Endothelial cell (in vitro differentiated cells): ENCODE measurements at places on chromosomes 2 and 18. TPM values are rescaled to one million over a fixed set of nuclear protein-coding genes. Genes with fewer than 3 reads are reported as not detected.

GRCh38 chr2:30312916-30313315 is 81.6 kb downstream of the LBH start:
- no peak for DNase-seq

DNA sequence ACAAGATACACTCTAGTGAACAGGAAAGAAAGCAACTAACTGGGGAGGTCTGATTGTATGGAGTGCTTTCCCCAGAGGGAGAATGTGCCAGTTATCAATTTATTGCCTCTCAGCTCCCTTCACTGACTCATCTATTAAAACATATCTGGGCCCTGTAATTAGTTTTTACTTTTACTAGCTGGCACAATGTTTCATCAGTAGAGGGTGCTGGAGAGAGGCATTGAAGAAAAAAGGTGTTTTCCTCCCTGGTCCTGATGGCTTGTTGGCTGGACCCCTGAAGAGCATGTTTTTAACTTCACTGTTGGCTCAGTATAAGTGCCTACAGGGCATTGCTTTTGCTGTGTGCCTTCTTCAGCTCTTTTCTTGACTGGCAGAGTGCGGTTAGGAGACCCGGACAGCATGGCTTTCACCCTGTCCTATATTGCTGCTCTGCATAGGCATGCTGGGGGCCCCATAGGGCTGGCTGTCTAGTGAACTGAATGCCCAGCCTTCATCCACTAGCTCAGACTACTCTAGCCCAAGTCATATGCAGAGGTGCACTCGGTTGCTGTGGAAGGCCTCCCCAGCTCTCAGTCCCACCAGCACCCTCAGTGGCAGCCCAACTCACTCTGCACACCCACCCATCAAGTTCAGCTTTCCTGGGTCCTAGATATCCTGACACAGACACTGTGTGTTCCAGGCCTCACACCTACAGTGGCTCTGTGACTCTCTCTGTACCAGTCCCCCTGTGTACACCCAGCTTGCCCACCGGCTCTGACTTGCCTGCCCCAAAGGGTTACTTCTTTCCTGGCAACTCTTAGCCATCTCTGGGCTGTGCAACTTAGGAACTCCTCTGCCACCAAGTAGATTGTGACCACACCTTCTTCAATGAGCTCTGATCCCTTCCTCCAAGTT is 62.3 kb upstream of the ACYP2 start:
- DNase-seq = no peak

- no peak for DNase-seq
Observed at GRCh38 chr2:15544227-15544626, 16.9 kb downstream of the NBAS start.

GRCh38 chr18:68244786-68245185 is 470.1 kb downstream of the TMX3 start:
- DNase-seq = no peak

DNA sequence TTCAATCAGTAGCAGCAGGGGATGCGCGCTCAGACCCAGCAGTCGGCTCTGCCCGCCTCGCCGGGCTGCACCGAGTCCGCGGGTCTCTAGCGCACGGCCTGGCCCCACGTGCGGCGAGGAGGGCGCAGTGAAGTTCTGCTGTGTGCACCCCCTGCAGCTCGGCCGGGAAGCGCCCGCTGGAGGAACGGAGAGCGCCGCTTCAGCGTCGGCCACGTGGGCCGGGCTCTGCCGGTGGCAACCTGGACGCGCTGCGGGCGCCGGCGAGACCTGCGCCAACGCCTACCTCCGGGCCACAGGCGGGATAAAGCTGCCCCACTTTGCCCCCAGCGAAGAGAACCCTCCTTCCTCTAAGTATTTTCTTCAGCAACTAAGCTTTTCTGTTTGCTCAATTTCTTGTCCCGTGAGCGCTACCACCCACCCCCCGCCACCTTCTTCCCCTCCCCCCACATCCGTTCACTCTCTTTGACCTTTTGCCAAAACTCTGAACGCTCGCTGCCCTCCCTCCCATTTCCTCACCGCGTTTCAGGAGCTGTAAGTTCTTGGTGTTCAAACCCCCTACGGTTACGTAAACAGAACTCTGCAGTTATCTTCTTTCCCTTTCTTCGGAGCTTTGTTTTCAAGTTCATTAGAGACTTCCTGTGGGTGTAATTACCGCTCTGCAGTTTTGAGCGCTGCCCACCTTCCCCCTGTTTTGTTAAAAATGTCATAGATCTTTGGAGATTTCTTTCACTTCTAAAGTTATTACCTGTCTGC is 42.6 kb upstream of the EDAR start:
- DNase-seq = peak; percentile 59

DNA sequence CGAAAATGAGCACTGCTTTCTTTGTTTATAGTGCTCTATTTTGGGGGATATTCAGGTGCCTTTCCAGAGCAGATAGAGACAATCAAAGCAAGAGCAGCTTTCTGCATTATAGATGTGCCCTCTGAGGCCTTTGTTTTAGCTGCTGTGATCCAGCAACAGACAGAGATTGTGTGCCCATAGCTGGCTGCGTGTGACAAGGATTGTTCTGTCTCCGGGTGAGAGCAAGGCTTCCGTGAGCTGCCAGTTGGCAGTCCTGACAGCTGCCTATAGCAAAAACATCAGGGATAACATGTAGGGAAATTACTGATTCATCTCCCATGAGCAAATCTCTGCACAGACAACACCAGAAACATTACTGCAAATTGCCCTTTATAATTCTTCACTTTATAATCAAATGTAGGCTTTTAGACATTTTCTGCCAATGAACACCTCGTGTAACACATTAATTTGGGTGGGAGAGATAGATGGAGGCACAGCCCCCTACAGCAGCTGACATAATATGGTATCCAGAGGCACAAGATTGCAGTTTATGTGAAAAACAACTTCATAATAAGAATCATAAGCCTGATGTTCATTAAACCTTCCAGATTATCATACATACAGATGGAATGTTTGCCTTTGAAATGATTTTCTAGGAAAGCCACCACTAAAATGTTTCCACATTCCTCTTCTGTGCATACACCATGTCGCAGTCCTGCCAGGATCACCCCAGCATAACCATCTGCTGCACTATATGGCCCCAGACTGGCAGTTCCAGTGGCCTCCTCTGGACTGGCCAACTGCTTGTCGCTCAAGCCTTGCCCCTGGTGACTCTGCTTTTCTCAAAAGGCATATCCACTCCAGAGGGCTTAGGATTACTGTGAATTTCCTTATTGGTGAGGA is 131.2 kb downstream of the TRIB2 start:
- DNase-seq = no peak

KIAA2012 gene
- total RNA-seq = 0.08 TPM

IL1RL1 gene
- 0.10 TPM for total RNA-seq
